M059J (cell line): ENCODE measurements at places on chromosomes 11 and 22.

GRCh38 chr22:25701056-25701780 is 40.8 kb upstream of the MYO18B start:
- no peak for DNase-seq

GRCh38 chr22:28034760-28035401 is 115.8 kb upstream of the PITPNB start:
- DNase-seq = peak; percentile 63

- no peak for DNase-seq
Observed at GRCh38 chr22:17523925-17524324, 39.4 kb upstream of the SLC25A18 start.

- no peak for DNase-seq
Observed at GRCh38 chr11:72589802-72590761, 84.1 kb downstream of the PDE2A start.

- no peak for DNase-seq
Observed at GRCh38 chr22:50360578-50360977, 17.5 kb downstream of the PPP6R2 start.

- no peak for DNase-seq
Observed at GRCh38 chr11:73461335-73461840, 85.2 kb downstream of the RELT start.

DNA sequence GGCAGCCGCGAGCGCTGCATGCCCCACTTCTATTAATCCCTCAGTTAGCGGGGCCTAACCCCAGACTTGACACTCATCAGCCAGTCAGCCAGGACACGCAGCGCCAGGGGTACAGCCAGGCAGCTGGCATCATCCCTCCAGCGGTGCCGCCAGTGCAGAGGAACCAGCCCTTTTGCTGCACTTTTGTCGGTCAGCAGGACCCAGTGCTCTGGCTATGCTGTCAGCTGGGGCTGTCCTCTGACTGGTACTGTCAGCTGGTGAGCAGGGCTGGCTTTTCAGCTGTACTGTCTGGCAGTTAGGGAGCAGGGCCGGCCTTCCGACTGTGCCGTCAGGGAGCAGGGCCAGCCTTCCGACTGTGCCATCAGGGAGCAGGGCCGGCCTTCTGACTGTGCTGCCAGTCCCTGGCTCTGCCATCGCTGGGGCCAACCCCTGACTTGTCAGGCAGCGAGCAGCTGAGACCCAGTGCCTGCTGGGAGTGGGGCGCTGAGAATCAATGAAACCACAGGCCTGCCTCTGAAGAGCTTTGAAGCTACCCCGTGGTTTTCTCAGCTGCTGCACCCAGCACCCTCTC is 115.4 kb downstream of the KIAA1671 start:
- DNase-seq = no peak

DNA sequence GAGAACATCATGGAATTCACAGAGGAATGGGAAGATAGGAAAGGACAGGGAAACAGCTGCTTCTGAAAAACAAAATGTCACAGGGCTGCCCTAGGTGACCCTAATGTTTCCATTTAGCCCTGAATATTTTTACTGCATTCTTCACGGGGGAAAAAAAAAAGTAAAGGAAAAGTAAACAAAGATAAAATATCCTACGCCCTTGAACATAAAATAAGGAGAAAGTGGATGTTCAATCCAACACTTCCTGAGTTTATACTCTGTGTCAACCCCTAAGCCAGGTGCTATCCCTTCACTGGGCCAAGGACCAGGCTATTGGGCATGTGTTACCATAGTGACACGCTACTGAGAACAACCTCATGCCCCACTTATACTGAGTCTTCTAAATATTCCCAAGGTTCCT is 84.7 kb downstream of the FAM76B start:
- no peak for DNase-seq

DNA sequence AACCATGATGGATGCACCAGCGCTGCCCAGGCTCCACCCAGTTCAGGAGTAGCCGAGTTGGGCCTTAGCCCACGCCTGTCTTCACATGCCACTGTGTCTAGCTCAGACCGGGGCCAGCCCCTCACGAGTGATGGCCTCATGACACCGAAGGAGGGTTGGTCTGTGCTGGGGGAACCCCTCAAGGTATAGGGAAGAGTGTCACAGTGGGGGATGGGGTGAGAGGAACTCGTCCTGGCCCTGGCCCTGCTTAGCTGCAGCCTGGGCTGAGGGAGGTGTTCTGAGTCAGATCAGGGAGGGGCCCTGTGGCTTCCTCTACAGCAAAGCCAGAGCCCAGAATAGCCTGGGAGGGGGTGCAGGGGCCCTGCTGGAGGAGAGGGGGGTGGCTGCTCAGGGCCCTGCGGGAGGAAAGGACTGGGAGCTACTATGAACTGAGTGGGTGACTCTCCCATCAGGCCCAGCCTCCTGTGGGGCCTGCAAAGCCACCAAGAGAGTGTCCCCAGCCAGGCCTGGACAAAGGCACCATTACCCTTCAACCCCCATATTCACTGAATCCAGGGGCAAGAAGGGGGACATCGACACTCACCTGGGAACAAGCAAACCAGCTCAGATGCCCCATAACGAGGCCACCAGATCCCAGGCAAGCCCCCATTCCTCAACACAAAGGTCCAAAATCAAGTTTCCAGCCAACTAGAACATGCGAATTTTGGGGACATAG is 41.2 kb downstream of the IGLL5 start:
- DNase-seq = peak; percentile 43

DNA sequence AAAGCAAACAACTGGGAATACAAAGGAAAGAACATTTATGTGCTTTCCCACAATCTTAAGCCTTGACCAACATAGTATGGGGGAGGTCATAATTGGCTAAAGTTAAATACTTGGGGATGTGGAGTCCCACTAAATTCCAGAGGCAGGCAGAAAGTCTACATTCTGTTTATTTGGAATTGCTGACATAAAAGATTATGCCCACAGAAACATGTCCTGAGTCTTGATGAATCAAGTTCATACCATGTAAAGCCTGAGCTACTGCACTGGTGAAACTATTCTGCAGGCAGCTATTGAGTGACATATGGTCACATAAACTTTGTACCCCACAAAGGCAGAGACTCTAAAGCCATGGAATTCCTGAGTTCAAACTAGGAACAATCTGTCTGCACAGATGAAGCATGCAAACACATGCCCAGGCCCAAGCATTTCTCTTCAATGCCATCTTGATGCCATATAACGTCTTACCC is 69.9 kb upstream of the CHRM4 start:
- no peak for DNase-seq

DNA sequence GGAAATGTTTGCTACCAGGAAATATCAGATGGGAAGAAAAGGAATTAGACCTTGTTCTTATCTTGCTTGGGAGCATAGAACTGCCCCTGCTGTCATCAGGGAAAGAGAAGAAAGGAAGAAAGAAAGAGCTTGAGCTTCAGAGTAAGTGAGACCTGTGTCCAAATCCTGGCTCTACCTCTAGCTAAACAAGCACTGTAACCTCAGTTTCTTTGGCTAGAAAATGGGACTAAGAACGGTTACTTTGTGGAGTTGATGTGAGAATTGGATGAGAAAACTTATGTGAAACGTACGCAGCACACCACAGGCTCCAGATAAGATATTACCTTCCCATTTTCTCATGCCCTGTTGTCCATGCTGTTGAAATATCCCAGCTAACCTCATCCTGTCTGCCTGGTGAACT is 57.1 kb upstream of the CREB3L1 start:
- no peak for DNase-seq

DNA sequence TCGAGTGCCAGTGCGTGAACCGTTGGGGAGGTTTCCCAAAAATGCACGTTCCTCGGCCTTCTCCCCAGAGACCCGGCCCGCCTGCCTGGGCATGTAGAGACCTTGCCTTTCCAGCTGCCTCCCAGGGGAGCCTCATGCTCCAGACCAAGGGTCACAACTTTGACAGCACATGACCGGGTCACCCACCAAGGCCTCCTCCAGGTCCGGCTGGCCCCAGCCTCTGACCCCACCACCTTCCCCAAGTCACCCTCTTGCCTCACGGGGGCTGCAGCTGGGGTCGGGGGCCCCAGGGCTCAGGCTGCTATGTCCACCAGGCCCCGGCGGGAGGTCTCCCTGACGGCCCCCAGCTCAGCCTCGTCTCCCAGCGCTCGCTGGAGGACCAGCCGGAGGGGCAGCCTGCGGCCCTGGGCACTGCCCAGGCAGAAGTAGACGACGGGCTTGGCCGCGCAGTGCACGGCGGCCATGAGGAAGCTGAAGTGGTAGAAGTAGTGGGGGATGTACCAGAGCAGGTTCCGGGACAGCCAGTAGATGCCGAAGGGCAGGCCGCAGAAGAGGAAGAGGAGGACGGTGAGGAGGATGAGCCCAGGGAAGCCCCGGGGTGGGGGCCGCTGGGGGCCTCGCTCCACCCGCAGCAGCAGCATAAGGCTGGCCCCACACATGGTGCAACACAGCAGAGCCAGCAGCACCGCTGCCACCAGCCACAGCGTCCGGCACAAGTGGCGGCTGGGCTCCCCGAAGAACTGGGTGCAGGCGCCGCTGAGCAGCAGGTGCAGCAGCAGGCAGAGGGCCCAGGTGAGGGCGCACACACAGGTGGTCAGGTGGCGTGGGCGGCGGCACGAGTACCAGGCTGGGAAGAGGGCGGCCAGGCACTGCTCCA is 4.4 kb downstream of the MRGPRE start:
- no peak for DNase-seq

- peak; percentile 31 for DNase-seq
Observed at GRCh38 chr11:88604260-88604659, 266.7 kb upstream of the CTSC start.

DNA sequence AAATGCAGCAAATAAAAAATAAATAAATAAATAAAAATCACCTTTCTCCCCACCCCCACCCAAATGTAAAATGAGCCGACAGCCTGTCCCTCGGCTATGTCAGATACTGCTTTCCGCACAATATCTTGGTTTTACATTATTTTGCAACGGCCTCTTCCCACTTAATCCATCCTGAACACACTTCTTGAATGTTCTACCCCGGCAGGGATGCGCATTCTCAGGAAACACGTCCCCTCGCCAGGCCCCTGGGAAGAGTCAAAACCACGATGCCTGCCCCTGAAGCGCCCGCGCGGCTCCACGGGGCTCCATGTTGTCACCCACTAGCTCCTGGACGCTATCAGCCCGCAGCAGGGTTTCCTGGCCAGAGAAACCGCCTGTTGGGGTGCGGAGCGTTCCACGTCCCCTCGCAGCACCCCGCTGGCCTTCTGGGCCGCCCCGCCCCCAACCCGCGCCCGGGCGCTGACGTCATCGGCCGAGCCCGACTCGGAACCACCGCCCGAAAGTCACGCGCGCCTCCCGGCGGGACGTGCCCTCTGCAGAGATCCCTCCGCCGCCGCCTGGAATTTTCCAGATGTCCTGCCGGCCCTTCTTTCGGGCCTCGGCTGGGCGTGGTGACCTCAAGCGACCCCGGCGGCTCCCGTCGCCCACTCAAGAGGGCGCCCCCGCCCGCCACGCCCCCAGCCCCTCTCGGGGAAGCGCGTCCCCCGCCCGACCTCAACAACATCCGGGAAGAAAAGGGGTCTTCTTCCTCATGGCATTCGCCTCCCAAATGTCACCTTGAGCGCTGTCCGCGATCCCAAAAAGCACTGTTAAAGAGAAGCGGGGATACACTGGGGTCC is 585 bp upstream of the NEAT1 start:
- peak; percentile 94 for DNase-seq

- no peak for DNase-seq
Observed at GRCh38 chr11:18927550-18928322, 11.5 kb downstream of the MRGPRX1 start.

DNA sequence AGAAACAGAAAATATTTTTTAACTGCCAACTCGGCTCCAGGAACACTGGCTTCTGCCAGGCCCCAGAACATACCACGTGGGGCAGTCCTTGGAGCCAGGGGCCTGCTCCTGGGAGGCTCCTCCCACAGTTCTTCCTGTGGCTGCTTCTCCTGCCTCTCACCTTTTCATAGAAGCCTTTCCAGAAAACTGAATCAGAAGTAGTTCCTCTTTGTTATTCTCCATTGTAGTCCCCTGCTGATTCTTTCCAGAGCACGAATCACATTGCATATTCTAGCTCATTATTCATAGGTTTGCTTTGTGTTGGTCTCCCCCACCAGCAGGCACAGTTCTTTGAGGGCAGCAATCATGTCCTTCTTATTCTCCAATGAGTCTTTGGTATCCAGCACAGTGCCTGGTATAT is 106.0 kb downstream of the EFCAB6 start:
- DNase-seq = no peak

DNA sequence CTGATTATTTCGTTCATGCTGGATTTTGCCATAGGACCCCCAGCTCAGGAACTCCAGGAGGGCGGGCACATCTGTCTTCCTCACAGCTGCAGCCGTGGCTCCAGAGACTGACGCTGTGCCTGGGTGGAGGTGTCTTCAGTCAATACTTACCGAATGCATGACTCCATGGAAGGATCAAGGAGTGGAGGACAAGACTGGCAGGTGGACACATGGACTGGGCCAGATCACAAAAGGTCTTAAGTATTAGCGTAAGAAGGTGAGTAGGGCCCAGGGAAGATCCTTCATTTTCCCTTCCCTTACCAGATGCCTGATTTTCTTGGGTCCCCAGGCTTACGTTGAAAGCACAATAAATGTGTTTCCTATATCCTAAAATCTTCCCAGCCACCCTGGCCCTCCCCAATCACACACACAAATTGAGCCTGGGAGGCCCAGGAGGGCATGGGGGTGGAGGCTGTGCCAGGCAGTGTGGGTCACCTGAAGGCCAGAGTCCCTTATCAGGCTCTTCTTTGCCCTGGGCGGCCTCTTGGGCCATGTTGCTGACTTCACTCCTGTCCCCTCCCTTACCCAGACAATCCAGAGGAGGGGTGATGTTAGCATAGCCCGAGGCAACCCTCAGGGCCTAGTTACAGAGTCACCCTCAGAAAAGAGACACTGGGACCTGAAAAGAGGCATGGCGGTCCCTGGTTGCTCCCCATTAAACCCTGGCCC is 56.4 kb downstream of the CYTH4 start:
- no peak for DNase-seq

GRCh38 chr11:110093407-110094297 is 460 bp downstream of the ZC3H12C start:
- DNase-seq = peak; percentile 65

DNA sequence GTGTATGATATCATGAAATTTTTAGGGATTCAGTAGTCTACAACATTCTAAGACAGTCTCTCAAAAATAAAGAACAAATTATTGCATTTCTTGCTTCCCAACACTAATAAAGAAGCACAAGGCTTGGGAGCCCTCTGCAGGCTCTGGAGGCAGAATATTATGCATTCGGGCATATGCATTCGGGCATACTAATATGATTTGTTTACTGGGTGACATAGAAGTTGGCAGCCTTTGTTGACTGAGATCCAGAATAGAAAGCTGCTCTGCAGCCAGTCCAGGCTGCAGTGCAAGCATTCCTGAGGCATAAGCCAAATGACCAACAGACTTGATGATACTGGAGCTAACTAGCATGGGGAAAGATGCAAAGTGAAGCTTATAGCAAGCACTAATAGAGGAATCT is 945.5 kb downstream of the OPCML start:
- peak; percentile 40 for DNase-seq

DNA sequence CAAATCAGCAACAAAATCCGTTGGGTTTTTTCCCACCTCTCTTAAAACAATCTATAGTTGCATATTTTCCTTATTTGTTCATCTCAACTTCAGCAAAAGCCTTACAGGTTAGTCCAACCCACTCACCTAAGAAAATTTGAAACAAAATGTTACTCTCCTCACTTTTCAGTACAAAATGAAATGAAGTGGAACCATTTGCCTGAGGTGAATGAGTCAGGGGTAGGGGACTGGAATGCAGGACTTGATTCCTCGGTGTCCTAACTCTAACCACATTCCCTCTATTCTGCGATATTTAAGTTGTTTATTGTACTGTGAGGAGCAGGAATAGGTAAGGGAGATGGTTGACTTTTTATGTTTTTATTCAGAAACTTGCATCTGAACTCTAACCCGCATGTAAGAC is 16.4 kb downstream of the ATP5MG start:
- peak; percentile 89 for DNase-seq

GRCh38 chr11:122811721-122812120 is 26.6 kb upstream of the CRTAM start:
- DNase-seq = no peak
